Progenitor cell of endocrine pancreas (in vitro differentiated cells): ENCODE measurements at places on chromosomes 11 and 22. TPM values are rescaled to one million over a fixed set of nuclear protein-coding genes. Genes with fewer than 3 reads are reported as not detected.

PATE2 gene
- 0.29 TPM in 1 of 2 replicates, not detected in the other for total RNA-seq

HTR3A gene
- not detected in 2 replicates for total RNA-seq

MIOX gene
- total RNA-seq = 0.69 and 0.98 TPM in 2 replicates

FDX1 gene
- total RNA-seq = 13.6 and 14.6 TPM in 2 replicates

TREH gene
- total RNA-seq = not detected in 2 replicates

MYOD1 gene
- not detected in 2 replicates for total RNA-seq

RAB1B gene
- 100 and 102 TPM in 2 replicates for total RNA-seq

MISFA gene
- 7.1 and 8.4 TPM in 2 replicates for total RNA-seq

DCPS gene
- 14.1 and 17.9 TPM in 2 replicates for total RNA-seq

KBTBD4 gene
- total RNA-seq = 16.6 and 18.1 TPM in 2 replicates

GPHA2 gene
- total RNA-seq = 0.41 TPM in 1 of 2 replicates, not detected in the other

TRIM51 gene
- not detected in 2 replicates for total RNA-seq

KCNK4 gene
- 0.62 TPM in 1 of 2 replicates, not detected in the other for total RNA-seq

TEX54 gene
- not detected in 2 replicates for total RNA-seq

SLN gene
- total RNA-seq = 0.67 TPM in 1 of 2 replicates, not detected in the other

BIK gene
- 1.7 and 1.9 TPM in 2 replicates for total RNA-seq

PRRG4 gene
- 0.67 and 0.75 TPM in 2 replicates for total RNA-seq

THY1 gene
- 0.44 and 0.62 TPM in 2 replicates for total RNA-seq

IGLL1 gene
- not detected in 2 replicates for total RNA-seq

STK33 gene
- total RNA-seq = 22.6 and 23.4 TPM in 2 replicates

CRYBB2 gene
- total RNA-seq = 0.81 TPM in 1 of 2 replicates, not detected in the other

LARGE2 gene
- total RNA-seq = 39.4 and 47.3 TPM in 2 replicates

NCAPH2 gene
- total RNA-seq = 61.6 and 66.5 TPM in 2 replicates

RAG2 gene
- not detected in 2 replicates for total RNA-seq

JAML gene
- 0.22 and 0.60 TPM in 2 replicates for total RNA-seq

MYBPC3 gene
- total RNA-seq = 0.10 and 0.22 TPM in 2 replicates

CDC42EP2 gene
- total RNA-seq = 5.3 and 5.9 TPM in 2 replicates

RIC3 gene
- 23.1 and 23.4 TPM in 2 replicates for total RNA-seq

DEFB108B gene
- total RNA-seq = not detected in 2 replicates

APOL4 gene
- total RNA-seq = not detected in 2 replicates

SLC22A8 gene
- total RNA-seq = 2.4 and 4.1 TPM in 2 replicates

NPAS4 gene
- total RNA-seq = not detected in 2 replicates

GGT5 gene
- total RNA-seq = not detected in 2 replicates

ANO5 gene
- 6.2 and 6.5 TPM in 2 replicates for total RNA-seq

DUSP8 gene
- 15.2 and 15.9 TPM in 2 replicates for total RNA-seq

SC5D gene
- 58.7 and 63.5 TPM in 2 replicates for total RNA-seq

PTPRCAP gene
- total RNA-seq = 0.73 and 2.3 TPM in 2 replicates

PRG2 gene
- not detected in 2 replicates for total RNA-seq

DTX4 gene
- total RNA-seq = 54.5 and 61.6 TPM in 2 replicates

RAG1 gene
- total RNA-seq = 0.65 and 1.00 TPM in 2 replicates

OR51F2 gene
- not detected in 2 replicates for total RNA-seq

IGHMBP2 gene
- total RNA-seq = 30.6 and 30.8 TPM in 2 replicates

OR51B5 gene
- total RNA-seq = 0.34 and 0.44 TPM in 2 replicates

PKNOX2 gene
- total RNA-seq = 32.8 and 39.9 TPM in 2 replicates
